Neural progenitor cell (in vitro differentiated cells): ENCODE measurements at places on chromosomes 16 and 17. TPM values are rescaled to one million over a fixed set of nuclear protein-coding genes. Genes with fewer than 3 reads are reported as not detected.
A peak's percentile ranks its signal among the peaks of the same experiment; 100 is the strongest.

The CCDC40 gene
- total RNA-seq: 7.7 and 11.8 TPM in 2 replicates

GRCh38 chr16:81797443-81797842 is 18.4 kb downstream of the PLCG2 start:
- no peaks in the 10 kb centered on the region for H3K36me3 ChIP-seq
- no peaks in the 10 kb centered on the region for H3K4me1 ChIP-seq
- H3K27me3 ChIP-seq: no peaks in the 10 kb centered on the region

GRCh38 chr17:2945299-2945698 is 118.1 kb downstream of the OR1D5 start:
- H3K36me3 ChIP-seq: no peaks in the 10 kb centered on the region
- peaks cover 3% of the 10 kb centered on the region for H3K4me1 ChIP-seq
- DNase-seq: no peak
- H3K4me3 ChIP-seq: no peak overlapping the region

GRCh38 chr17:21462237-21462636 is 86.1 kb downstream of the KCNJ12 start:
- H3K4me3 ChIP-seq: no peak overlapping the region
- peaks cover 86% of the 10 kb centered on the region for H3K27me3 ChIP-seq
- H3K4me1 ChIP-seq: peaks cover 17% of the 10 kb centered on the region
- peak; percentile 19 for DNase-seq

- no peaks in the 10 kb centered on the region for H3K27me3 ChIP-seq
- no peaks in the 10 kb centered on the region for H3K36me3 ChIP-seq
- H3K27ac ChIP-seq: no peak overlapping the region
- peaks cover 15% of the 10 kb centered on the region for H3K4me1 ChIP-seq
- no peak overlapping the region for H3K4me3 ChIP-seq
Measured at GRCh38 chr17:66786107-66786506, 48.8 kb upstream of the CACNG5 start.

DNA sequence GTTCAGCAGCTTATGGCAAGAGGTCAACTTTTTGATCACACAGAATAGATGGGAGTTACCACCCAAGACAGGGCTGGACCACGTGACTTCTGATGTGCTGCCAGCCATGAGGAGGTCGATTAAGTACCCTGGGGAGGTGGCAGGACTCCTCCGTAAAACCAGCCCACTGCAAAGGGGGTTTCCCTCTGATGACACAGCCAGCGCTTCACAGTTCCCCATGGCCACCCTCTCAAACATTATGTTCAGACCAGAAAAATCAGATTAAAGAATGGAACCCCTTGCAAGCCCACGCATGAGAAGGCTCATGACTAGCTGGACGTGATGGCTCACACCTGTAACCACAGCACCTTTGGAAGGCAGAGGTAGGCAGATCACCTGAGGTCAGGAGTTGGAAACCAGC is 222.9 kb downstream of the CPPED1 start:
- no peaks in the 10 kb centered on the region for H3K27me3 ChIP-seq
- no peak overlapping the region for H3K4me3 ChIP-seq
- H3K4me1 ChIP-seq: no peaks in the 10 kb centered on the region
- no peak overlapping the region for H3K27ac ChIP-seq

DNA sequence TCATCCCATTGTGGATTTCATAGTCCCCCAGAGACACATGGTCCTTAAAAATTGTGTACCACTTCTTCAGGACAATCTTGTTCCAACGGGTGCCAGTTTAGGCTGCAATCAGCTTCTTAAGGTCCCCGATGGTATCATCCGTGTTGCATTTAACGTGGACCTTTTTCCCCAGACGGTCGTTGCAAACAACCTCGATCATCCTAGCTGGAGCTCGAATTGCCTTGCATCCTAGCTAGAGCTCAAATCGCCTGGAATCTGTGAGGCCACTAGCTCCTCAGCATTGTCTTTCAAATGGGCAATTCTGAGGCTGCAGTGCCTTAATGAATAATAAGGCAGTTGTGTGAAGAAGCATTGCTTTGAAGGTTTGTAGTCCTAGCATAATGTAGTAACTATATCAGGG is 37.7 kb upstream of the RHBDL3 start:
- H3K4me1 ChIP-seq: peaks cover 7% of the 10 kb centered on the region
- H3K27me3 ChIP-seq: no peaks in the 10 kb centered on the region
- H3K36me3 ChIP-seq: no peaks in the 10 kb centered on the region
- no peak overlapping the region for H3K4me3 ChIP-seq

DNA sequence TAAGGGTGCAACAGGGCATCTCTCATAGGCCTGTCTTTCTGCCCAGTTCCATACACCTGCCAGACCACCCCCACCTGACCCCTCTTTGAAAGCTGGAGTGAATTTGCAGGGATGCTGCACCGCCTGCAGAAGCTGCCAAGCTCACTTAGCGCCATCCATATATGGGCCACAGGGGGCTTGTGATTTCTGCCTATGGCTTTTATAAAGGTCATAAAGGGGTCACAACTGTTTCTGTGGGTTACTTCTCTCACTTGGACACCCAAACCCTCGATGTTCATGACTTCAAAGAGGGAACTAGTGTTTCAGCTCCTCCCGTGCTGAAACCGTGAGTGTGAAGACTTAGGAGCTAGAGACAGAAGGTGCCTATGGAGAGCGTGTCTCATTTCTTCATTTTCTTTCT is 23.9 kb upstream of the MEAK7 start:
- no peaks in the 10 kb centered on the region for H3K36me3 ChIP-seq
- no peak overlapping the region for H3K4me3 ChIP-seq
- H3K4me1 ChIP-seq: peaks cover 37% of the 10 kb centered on the region
- no peaks in the 10 kb centered on the region for H3K27me3 ChIP-seq
- no peak for DNase-seq
- no peak overlapping the region for H3K27ac ChIP-seq

DNA sequence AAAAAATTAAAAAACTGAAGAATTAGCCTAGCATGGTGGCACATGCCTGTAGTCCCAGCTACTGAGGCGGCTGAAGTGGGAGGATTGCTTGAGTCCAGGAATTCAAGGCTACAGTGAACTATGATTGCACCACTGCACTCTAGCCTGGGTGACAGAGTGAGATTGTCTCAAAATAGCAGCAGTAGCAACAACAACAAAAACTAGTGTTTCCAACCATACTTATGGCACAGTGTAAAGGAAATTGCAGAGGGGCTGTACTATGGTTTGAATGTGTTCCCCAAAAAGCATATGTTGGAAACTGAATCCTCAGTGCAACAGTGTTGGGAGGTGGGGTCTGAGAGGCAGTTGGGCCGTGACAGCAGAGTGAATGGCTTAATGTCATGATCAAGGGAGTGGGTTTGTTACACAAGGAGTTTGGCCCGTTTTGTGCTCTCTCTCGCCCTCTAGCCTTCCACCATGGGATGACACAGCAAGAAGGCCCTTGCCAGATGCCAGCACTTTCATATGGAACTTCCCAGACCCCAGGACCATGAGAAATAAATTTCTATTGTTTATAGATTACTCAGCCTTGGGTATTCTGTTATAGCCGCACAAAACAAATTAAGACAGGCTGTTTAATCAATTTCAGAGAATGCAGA is 70.0 kb downstream of the PGS1 start:
- H3K4me1 ChIP-seq: no peaks in the 10 kb centered on the region
- H3K36me3 ChIP-seq: no peaks in the 10 kb centered on the region
- no peaks in the 10 kb centered on the region for H3K27me3 ChIP-seq
- no peak for DNase-seq
- H3K4me3 ChIP-seq: no peak overlapping the region
- H3K27ac ChIP-seq: no peak overlapping the region

- peaks cover 22% of the 10 kb centered on the region for H3K4me1 ChIP-seq
- H3K27me3 ChIP-seq: no peaks in the 10 kb centered on the region
- DNase-seq: no peak
- no peak overlapping the region for H3K27ac ChIP-seq
- no peak overlapping the region for H3K4me3 ChIP-seq
Measured at GRCh38 chr17:57675427-57676387, 69.4 kb downstream of the CCDC182 start.

- H3K27ac ChIP-seq: no peak overlapping the region
- H3K27me3 ChIP-seq: peaks cover 13% of the 10 kb centered on the region
- H3K4me3 ChIP-seq: no peak overlapping the region
- DNase-seq: peak; percentile 70
Measured at GRCh38 chr16:85366031-85366763, 246.9 kb upstream of the GSE1 start.

GRCh38 chr16:27098366-27099049 is 31.8 kb downstream of the C16orf82 start:
- no peaks in the 10 kb centered on the region for H3K27me3 ChIP-seq
- H3K27ac ChIP-seq: no peak overlapping the region
- DNase-seq: no peak
- H3K4me3 ChIP-seq: no peak overlapping the region
- no peaks in the 10 kb centered on the region for H3K4me1 ChIP-seq
- no peaks in the 10 kb centered on the region for H3K36me3 ChIP-seq
